Activated B cell treated with CpG ODN at 0.5 μM for 24 hours (primary cell): ENCODE measurements at places on chromosomes 12 and 14.

- DNase-seq = no peak
These were observed 162.5 kb upstream of the PDE3A start for GRCh38 chr12:20205854-20206253.

DNA sequence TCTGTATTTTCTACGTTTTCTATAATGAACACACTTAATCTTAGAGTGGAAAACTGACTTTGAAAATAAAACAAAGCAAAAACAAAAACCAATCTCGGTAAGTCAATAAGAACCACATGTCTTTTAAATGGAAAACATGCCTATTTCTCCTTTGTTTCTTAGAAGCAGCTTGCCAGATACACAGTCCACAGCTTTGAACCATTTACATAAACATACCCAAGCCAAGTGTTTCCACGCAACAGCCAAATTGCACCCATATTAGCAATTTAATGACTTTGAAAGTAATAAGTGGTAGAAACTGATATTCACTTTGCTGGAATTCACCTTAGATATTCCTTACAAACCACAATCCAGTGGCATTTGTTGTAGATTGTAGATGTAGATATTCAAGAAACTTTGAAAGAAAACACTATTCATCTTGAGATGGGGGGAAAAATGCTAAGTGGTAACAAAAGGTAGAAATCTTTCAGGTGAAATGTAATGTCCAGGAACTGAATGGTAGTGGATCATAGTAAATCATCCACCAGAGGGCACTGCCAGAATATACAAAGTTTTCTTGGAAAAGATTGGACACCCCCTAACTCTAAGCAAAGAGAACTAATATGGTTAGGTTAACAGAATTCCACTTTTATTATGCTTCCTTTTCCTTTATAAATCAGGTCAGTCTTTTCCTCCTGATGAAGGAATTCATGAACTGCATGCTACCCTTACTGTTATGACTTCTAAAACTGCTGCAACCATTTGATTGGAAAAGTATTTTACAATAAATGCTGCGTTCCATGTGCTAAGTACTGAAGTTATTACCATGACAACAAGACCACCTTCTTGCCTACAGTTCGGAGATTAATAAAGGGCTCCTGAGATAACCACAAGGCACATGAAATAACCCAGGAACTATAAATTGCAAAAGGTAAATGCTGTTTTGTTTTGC, 69.8 kb downstream of the RERG start:
- DNase-seq = no peak

DNA sequence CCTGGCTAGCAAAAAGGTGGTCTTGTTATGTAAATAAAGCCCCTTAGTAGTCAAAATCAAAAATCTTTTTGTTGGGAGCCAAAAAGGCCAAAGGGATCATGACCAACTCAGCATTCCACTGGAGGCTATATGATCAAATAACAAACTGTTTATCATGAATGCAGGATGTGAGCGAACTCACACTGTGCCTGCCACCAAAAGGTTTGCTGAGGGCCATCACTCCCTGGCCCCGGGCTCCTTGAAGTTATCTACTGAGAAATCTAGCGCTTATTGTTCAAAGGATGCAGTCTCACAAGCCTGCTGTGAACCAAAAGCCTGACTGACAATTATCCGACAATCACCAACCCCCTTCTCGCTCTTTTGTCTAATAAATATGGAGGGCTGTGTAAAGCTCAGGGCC, 107.2 kb upstream of the DDHD1 start:
- DNase-seq = no peak

GRCh38 chr12:124479680-124480468, 87.5 kb downstream of the NCOR2 start:
- no peak for DNase-seq

GRCh38 chr12:10102322-10102721, 3.5 kb upstream of the CLEC1A start:
- DNase-seq = no peak

DNA sequence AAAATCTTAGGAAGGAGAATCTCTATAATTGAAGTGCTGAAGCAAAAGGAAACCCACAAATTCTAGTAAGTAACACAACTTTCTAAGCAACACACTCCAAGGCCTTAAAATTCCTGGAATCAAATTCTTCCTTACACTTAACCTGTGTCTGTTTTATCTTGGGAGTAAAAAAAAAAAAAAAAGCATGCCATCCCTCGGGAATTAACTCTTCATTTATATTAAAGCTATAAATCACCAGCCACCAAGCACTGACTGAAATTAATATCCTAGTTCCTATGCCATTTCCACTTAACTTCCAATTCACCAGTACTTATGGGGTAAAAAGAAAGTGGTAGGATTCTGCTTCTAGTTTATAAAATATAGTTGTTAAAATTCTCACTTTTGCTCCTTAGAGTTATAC, 238.1 kb downstream of the SLC25A21 start:
- no peak for DNase-seq

DNA sequence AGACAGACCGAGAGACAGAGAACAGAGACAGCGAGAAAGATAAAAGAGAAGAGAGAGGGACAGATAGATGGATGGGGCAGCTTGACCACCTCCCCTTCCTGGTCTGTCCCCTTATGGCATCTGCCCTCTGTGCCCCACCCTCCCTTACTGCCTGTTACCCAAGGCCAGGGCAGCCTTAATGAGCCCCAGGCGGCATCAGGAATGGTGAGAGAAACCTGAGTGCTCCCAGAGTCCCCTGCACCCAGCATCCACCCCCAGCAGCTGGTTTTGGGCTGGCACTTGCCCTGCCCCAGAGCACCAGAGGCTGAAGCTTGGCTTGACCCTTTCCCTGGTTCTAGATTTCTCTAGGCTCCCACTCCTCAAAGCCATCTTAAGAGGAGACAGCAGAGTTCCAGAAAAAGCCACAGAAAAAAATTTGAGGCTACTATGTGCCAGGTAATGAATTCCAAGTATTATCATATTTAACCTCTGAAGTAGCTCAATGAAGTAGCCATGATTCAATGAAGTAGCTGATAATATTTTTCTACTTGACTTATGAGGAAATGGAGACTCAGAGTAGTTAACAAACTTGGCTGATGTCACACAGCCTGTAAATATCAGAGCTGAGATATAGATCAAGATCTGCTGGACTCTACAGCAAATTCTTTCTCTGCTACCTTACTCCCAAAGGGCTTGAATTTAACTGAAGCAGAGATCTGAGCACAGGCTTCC, 2.0 kb upstream of the ZNF385A start:
- no peak for DNase-seq
